ENCODE measurements at places on chromosomes 12 and 14. TPM values are rescaled to one million over a fixed set of nuclear protein-coding genes. Genes with fewer than 3 reads are reported as not detected.
A peak's percentile ranks its signal among the peaks of the same experiment; 100 is the strongest.

The OAS1 gene
- 48.3 TPM for total RNA-seq

The RNASE11 gene
- not detected for total RNA-seq

The CLEC2D gene
- 426 TPM for total RNA-seq

The PTPN21 gene
- total RNA-seq: not detected

The SIX6 gene
- not detected for total RNA-seq

The FOXG1 gene
- not detected for total RNA-seq

The MEG3 gene
- total RNA-seq: not detected

The FAM186B gene
- total RNA-seq: 0.70 TPM

The TUBA1A gene
- total RNA-seq: 137 TPM

The ENO2 gene
- total RNA-seq: 55.3 TPM

DNA sequence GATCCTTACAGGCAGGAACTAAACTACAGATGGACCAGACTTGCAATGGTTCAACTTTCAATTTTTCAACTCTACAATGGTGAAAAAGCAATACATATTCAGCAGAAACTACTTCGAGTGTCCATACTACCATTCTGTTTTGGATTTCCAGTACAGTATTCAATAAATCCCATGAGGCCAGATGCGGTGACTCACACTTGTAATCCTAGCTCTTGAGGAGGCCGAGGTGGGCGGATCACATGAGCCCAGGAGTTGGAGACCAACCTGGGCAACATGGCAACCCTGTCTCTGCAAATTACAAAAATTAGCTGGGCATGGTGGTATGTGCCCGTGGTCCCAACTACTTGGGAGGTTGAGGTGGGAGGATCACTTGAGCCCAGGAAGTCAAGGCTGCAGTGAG, 336.1 kb downstream of the MED13L start:
- no peaks in the 10 kb centered on the region for H3K4me1 ChIP-seq
- DNase-seq: no peak
- H3K27me3 ChIP-seq: no peaks in the 10 kb centered on the region
- no peak overlapping the region for H3K27ac ChIP-seq
- H3K4me3 ChIP-seq: no peak overlapping the region

DNA sequence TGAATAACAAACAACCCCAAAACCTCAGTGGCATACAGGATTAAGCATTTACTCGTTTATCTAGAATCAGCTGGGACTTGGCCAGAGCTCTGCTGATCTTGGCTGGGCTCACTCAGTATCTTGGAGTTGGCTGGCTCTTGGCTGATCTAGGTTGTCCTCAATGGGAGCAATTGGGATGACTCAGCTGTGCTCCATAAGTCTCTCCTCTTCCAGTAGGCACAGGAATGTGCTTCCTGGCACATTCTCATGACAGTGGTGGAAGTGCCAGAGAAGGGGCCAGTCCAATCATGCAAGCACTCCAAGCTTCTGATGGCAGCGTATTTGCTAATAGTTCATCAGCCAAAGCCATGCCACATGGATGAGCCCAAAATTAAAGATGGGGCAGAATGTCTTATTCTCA, 41.7 kb upstream of the ANO4 start:
- H3K4me1 ChIP-seq: no peaks in the 10 kb centered on the region
- H3K36me3 ChIP-seq: no peaks in the 10 kb centered on the region
- no peak overlapping the region for H3K4me3 ChIP-seq
- no peaks in the 10 kb centered on the region for H3K27me3 ChIP-seq
- DNase-seq: no peak
- no peak overlapping the region for H3K27ac ChIP-seq

DNA sequence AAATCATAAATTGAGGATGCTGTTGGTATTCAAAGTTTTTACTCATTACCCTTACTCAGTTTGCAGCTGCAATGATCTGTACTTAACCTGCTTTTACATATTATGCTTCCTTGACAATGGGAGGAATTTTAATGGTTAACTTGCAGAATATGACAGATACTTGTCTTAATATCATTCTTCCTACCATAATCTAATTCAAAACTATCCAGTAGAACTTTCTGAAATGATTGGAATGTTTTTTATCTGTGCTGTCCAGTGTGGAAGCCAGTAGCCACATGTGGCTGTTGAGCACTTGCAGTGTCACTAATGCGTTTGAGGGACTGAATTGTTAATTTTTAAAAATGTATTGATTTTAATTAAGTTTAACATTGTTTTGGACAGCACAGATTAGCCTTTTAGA, 23.5 kb downstream of the FGFR1OP2 start:
- no peak for DNase-seq
- peaks cover 53% of the 10 kb centered on the region for H3K36me3 ChIP-seq
- no peaks in the 10 kb centered on the region for H3K4me1 ChIP-seq
- no peaks in the 10 kb centered on the region for H3K27me3 ChIP-seq
- H3K4me3 ChIP-seq: no peak overlapping the region

DNA sequence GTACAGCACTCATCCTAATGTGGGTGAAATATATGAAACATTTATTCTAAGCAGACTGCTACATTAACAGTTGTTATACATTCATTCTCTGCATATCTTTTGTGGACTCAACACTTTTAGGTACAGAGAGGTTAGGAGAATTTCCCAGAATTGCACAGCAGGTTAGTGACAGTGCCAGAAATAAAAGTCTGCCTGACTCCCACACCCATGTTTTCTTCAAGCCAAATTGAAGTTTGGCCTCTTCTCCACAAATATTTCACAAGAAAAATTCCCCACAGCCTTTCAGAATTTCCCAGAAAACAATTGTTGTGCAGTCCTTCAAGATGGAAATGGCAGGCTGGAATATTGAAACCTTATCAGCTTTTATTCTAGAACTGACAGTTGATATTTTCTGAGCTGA, 464.8 kb downstream of the RAD51B start:
- no peak for DNase-seq
- H3K27ac ChIP-seq: peak overlapping the region; percentile 98
- no peaks in the 10 kb centered on the region for H3K27me3 ChIP-seq
- H3K36me3 ChIP-seq: no peaks in the 10 kb centered on the region
- no peak overlapping the region for H3K4me3 ChIP-seq
- H3K4me1 ChIP-seq: peaks cover 85% of the 10 kb centered on the region

DNA sequence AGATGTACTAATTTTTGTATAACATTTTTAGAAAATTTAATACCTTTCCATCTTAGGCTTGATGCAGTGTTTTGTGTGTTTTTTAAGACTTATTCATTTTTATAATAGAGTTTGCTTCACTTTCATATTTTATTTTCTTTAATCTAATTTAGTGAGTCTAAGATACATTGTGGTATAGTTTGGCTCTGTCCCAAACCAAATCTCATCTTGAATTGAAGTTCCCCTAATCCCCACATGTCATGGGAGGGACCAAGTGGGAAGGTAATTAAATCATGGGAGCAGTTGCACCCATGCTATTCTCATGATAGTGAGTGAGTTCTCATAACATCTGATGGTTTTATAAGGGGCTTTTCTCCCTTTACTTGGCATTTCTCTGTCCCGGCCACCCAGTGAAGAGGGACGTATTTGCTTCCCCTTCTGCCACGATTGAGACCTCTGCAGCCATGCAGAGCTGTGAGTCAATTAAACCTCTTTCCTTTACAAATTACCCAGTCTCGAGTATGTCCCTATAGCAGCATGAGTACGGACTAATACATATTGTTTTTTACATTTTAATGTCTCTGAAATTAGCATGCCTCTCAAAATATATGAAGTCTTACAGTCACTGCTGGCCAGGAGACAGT, 34.9 kb downstream of the GABARAPL1 start:
- no peaks in the 10 kb centered on the region for H3K36me3 ChIP-seq
- peaks cover 13% of the 10 kb centered on the region for H3K4me1 ChIP-seq
- no peak overlapping the region for H3K27ac ChIP-seq
- H3K27me3 ChIP-seq: no peaks in the 10 kb centered on the region

DNA sequence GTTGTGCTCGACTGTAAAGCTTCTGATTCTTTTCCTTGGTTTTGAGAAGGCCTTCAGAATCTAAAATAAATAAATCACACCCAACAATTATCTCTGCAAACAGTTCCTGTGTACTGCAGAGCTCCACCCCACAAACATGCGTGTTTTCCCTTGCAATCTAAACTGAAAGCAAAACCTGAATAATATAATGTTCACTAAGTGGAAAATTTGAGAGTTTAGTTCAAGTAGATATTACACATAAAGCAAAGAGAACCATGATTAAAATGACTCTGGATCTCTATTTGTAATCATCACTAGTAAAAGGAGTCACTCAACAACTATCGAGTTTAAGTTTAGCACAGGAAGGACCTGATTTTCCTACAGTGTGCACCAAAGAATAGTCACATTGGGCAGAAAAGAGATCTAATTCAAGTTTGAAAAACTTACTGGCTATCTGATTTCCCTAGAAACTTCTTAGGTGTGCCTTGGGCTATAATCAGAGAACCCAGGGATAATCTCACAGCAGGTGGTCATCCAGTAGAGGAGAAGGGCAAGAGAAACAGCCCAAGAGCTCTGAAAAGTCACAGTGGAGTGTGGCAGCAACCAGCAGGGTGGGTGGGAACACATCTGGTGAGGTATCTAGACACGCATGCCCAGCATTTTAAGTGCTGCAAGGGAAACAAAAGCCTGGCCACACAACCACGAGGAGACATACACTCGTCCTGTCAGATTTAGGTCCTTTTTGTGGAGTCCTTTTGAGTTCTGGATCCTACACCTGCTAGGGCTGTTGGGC, 25.4 kb downstream of the ATG14 start:
- H3K4me3 ChIP-seq: no peak overlapping the region
- no peak overlapping the region for H3K27ac ChIP-seq
- H3K4me1 ChIP-seq: no peaks in the 10 kb centered on the region

DNA sequence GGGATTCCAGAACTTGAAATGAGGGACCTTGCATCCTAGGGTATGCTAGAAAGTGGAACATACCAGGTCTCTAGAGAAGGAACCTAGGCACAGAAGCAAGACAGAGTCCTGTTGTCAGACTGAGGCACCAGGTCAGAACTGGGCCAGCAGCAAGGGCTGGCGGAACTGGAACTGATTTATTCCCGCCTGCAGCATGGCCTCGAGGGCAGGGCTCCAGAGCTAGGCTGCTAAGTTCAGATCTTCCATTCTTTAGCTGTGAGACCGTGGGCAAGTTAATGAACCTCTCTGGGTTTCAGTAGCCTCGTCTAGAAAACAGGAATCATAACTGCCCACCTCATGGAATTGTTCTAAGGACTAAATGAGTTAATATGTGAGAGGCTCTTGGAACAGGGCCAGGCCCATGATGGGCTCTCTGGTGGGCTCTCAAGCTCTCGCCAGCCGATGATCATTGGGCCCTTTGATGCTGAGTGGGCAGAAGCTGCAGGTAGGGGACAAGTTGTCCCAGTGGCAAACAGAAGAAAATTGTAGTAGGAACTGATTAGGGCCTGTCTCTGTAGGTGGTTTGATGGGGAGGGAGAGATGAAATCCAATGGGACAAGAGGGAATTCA, 199.8 kb downstream of the ZFP36L1 start:
- no peak for DNase-seq
- peaks cover 22% of the 10 kb centered on the region for H3K4me1 ChIP-seq
- no peak overlapping the region for H3K27ac ChIP-seq
- no peaks in the 10 kb centered on the region for H3K27me3 ChIP-seq

DNA sequence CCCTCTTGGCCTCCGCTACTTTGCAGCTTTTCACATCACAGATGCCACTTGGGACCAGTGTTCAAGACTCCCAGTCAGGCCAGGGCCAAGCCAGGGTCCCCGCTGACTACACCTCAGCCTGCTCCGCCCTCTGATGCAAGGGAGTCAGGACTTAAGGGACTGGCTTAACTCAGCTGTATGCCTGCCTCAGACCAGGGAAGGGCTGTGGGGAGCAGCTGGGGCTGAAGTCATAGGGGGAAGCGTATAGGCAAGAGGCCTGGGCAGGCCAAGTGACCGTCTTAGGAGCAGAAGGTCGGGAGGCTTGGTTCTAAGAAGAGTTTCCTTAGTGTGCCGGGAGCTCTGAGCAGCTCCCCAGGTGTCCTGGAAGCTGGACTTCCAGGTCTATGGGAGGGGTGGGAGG, 21.9 kb downstream of the KDM2B start:
- no peaks in the 10 kb centered on the region for H3K27me3 ChIP-seq
- DNase-seq: no peak
- H3K4me3 ChIP-seq: no peak overlapping the region
- no peak overlapping the region for H3K27ac ChIP-seq
- peaks cover 48% of the 10 kb centered on the region for H3K4me1 ChIP-seq
- H3K36me3 ChIP-seq: no peaks in the 10 kb centered on the region

DNA sequence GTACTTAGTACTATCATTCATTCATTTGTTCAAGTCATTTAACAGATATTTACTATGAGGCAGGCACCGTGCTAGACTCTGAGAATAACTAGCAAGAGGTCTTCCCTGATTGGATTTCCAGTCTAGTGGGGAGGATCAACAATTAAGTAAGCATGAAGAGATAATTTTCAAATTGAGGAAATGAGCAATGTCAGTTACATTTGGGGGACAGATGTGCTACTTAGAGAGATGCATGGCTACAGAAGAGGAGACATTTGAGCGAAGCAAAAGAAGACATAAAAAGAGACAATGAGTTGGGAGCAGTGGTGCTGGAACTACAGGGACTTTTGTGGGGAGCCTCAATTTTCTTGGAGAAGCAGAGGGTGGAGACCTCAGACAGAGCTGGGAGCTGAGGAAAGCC, 7.7 kb downstream of the KCNA5 start:
- DNase-seq: peak; percentile 50
- H3K27ac ChIP-seq: no peak overlapping the region
- H3K27me3 ChIP-seq: peaks cover 8% of the 10 kb centered on the region
- no peak overlapping the region for H3K4me3 ChIP-seq
- peaks cover 60% of the 10 kb centered on the region for H3K4me1 ChIP-seq

DNA sequence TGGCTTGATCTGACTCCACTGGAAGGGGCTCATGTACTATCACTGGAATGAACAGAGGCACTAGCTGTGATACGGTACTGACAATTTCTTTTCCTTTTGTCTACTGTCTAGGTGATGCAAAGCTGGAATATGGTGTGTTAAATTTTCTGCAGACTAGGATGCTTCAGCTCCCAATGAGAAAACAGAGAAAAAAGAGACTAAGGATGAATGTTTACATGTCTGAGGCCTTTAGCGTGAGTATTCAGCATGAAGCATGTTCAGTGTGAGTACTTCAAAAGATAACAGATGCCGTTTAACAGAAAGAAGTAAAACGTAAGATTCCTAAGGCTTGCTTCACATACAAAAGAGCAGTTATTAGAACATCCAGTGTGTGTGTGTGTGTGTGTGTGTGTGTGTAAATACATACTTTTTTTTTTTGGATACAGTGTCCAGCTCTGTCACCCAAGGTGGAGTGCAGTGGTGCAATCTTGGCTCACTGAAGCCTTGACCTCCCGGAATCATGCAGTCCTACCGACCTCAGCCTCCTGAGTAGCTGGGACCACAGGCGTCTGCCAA, 92.3 kb upstream of the FERMT2 start:
- no peaks in the 10 kb centered on the region for H3K4me1 ChIP-seq
- no peaks in the 10 kb centered on the region for H3K27me3 ChIP-seq
- H3K27ac ChIP-seq: no peak overlapping the region
- DNase-seq: no peak
- peaks cover 30% of the 10 kb centered on the region for H3K36me3 ChIP-seq

DNA sequence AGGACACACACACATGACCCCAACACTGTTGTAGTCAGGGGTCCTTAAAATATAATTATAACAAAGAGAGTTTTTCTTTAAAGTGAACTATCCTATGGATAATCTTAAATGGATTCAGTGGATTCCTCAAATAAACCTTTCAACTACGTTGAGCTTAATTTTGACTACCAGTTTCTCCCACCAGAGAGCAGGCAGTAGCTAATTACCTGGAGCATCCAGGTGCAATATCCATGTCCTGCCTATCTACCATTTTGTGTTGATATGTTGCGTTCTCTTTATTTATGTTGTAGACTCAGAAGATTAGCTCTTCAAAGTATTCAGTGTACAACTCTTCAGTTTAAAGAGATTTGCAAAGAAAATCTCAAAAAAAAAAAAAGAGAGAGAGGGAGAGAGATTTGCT, 127.2 kb upstream of the GZMB start:
- H3K4me1 ChIP-seq: no peaks in the 10 kb centered on the region
- H3K36me3 ChIP-seq: no peaks in the 10 kb centered on the region
- DNase-seq: no peak
- H3K27me3 ChIP-seq: peaks cover 2% of the 10 kb centered on the region
